ENCODE measurements at places on chromosomes 3 and 15.

GRCh38 chr3:151537726-151538125 lies 76.9 kb upstream of the IGSF10 start:
- DNase-seq, result no peak

DNA sequence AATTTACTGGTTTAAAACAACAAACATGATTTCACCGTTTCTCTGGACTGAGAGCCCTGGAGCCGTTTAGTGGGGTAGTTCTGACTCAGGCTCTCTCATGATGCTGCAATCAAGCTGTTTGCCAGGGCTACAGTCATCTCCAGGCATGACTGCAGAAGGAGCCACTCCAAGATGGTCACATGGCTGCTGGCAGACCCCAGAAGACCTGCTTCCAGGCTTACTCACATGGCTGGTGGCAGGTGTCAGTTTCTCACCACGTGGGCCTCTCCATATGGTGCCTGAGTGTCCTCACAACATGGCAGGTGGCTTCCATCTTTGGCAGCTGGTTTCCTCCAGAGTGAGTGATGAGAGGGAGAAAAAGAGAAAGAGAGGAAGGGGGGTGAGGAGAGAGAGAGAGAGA lies 378.3 kb upstream of the RGMA start:
- no peak for DNase-seq

DNA sequence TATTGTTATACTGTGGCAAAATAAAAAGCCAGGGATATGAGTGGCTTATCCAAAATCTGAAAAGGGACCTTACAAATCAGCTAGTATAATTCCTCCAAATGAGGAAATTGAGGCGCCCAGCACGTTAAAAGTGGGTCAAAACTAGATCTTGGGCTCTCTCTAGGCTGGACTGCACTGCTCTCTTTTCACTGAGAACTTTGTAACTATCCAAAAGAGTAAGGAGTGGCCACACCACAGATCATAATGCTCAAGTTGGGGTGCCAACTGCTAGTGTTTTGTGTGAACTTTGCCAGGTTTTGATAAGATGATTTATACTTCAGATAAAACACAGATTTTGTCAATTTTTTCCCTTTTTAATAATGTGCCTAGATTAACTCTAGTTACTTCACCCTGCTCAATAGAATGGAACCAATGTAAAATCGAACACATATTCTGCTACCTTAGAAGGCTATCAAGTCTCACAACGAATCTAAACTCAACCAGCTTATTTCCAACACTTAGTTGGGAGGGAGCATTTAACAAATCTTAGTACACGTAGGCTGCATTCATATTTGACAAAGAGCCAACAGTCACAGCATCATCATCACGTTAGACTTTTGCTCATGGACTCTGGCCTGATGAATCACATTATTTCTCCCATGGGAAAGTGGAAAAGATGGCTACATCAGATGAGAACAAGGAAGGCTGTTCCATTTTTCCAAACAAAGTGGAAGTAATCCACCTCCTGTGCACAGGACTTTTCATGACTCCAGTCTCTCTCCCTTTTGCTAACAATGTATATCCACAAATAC lies 64.4 kb downstream of the ABI3BP start:
- DNase-seq, result no peak

DNA sequence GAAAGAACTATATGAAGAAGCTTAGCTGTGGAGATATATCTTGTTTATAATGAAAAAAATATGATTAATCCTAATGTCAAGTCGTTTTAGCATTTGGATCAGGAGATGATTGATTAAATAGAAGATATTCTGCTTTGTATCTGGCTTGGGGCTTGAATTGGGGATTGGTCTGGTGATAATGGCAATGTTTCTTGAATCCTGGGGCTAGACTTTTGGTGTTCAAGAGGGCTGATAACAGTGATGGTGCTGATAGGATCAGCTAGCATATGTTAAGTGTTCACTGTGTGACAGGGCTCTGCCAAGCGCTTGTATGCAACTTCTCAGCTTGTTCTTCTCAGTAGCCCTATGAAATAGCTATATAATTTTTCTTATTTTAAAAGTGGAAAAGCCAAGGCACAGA lies 20.2 kb downstream of the CNOT10 start:
- no peak for DNase-seq

GRCh38 chr3:184757022-184757651 lies 45.3 kb upstream of the MAGEF1 start:
- no peak for DNase-seq

- no peak for DNase-seq
These were observed 42.0 kb downstream of the IFT57 start for GRCh38 chr3:108180194-108180593.

GRCh38 chr15:77107068-77107467 lies 36.2 kb upstream of the TSPAN3 start:
- no peak for DNase-seq

DNA sequence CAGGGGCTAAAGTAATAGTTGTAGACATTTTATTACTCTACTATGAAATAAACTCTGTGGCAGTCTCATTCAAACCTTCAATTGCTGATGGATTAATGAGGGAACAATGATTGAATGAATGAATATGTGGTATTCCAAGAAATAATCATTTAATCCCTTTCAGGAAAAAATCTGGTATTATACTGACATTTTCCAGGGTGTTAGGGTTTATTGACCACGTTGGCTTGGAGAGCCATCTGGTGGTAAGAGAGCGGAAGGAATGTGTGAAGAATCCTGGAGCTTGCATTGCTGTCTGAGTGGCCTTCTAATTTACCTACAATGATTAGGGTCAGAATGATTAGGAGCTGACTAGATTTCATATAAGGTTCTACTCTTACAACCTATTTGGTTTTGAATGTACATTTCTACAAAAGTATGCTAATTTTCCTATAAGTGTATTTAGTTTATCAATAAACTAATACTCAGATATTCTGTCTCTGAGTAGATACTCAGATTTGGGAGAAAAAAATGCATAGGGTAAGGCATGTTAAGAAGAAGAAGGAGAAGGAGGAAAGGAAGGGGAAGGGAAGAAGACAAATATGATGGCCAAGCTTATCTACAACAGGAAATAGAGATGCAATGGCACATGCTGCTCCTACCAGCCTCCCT lies 249.9 kb downstream of the ROBO1 start:
- no peak for DNase-seq

DNA sequence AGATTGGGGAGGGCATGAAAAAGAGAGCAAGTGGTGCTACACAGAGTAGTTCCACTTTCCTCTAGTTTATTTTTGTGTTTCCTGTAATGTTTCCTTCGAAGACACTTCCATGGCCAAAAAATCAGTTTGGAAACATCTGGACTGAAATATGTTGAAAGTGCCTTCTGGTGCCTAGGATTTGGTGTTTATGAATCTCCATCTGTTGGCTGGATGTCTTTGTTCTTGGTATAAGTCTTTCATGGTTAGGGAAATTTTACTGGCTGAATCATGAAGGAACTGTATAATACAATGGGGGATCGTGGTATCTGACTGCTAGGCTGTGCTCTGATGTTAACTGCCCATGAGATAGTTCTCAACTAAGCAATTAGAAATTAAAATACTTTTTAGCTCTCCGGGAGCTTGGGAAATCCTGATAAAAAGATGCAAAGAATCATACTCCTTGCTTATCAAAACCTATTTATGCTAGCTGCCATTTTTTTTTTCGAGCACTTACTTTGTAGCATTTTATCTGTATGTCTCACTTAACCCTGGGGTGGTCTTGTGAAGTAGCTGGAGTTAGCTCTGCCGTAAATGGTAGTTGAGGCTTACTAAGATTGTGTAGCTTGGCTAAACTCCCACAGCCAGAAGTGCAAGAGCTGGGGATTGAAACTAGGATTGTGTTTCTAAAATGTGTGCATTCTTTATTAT lies 21.9 kb downstream of the AKAP13 start:
- no peak for DNase-seq

- no peak for DNase-seq
These were observed 104.5 kb downstream of the SST start for GRCh38 chr3:187565701-187566100.

DNA sequence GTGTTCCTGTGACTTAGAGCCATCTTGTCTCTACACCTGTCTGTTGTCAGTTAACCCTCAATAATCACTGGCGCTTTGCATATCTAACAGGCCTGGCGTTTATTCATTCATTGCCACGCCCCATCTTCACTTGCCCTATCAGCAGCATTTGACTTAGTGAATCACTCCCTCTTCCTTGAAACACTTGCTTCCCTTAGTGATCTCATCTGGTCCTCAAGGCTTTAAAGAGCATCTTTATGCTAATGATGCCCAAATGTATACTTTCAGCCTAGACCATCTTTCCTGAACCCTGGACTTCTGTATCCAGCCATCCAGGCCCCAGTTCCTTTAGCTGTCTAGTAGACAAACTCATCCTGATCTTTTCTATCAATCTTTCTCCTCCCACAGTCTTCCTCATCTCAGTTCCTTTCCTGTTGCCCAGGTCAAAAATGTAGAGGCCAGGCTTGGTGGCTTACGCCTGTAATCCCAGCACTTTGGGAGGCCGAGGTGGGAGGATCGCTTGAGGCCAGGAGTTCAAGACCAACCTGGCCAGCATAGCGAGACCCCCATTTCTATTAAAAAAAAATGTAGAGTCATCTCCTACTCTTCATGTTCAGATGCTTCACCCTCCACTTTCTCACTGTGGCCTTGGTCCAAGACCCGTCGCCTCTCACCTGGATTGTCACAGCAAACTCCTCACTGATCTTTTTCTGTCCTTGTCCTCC lies 1.4 kb upstream of the IGDCC4 start:
- DNase-seq, result no peak

Measured in GM19239 (cell line).